Activated CD8-positive, alpha-beta T cell treated with anti-CD3 and anti-CD28 coated beads, Interleukin-2, amount 10 ng/mL, durations not matched to agents 7 days and 5 days (primary cell): ENCODE measurements at places on chromosomes 6 and 20. TPM values are rescaled to one million over a fixed set of nuclear protein-coding genes. Genes with fewer than 3 reads are reported as not detected.

DNA sequence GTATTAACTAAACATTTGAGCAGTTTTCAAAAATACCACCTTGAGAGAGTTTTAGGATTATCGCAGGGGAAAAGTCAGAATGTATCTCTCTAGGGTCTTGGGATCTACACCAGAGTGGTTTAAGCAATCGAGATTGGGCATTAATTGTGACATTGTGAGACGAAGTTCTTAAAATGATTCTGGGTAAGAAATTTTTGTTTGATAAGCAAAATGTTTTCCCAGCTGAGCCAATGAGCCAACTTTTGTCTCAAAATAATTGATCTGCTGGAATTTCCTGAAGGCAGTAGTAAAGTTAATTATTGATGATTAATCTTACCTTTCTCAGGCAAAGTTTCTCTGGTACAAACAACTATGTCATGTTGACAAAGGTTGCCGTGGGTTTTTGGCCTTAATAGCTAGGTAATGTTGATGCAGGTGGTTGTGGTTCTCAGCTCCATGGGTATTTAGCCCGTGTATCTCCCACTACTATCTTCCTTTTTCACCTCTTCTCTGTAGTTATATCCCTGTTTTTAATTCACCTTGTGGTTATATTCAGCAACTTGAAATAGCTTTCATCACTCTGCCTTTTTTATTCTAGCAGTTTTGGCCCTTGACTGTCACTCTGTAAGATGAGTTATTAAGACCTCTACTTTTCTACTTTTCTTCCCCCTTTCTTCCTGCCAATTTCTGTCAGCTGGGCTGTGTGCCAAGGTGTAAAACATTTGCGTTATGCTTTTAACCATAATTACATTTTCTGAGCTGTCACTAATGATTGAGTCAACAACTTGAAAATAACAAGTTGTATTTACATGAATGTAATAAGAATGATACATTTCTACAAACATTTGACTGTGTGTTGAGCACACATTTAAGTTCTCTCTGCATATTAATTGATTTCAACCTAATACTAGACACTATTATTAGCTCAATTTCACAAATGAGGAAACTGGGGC, 368.3 kb upstream of the BTBD3 start:
- H3K27me3 ChIP-seq, result no peaks in the 10 kb centered on the region
- no peak overlapping the region for H3K4me3 ChIP-seq
- no peak for DNase-seq

Gene CFAP206
- not detected for total RNA-seq

Gene TTBK1
- total RNA-seq, result not detected

DNA sequence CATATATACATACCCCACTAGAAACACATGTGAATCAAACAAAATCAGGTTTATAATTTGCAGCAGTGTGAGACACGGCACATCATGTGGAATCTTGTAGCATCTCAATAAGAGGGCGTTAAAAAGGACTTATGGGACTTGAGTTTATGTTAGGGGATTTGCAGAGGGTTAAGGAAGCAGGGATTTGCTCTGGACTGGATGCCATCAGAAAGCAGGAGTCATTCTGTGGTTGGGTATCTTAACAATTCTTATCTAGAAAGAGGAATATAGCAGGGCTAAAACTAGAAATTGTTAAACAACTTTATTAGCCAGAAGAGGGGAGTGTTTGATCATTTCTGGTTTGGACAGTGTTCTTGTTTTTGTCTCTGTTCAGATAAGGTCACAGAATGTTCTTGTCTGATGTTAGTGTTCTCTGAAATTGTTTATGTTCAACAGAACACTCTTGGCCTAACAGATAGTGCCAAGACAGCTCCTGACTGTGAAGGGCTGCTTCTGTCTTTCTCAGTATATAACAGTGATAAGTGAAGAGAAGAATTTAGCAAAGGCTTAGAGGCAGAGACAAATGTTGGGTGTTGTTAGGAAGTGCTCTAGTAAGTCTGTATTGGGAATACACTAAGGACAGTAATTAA, 39.2 kb downstream of the LIN28B start:
- H3K4me1 ChIP-seq, result no peaks in the 10 kb centered on the region
- DNase-seq, result no peak
- H3K27ac ChIP-seq, result no peak overlapping the region
- H3K4me3 ChIP-seq, result no peak overlapping the region
